ENCODE measurements at places on chromosomes 4 and X.
A peak's percentile ranks its signal among the peaks of the same experiment; 100 is the strongest.

DNA sequence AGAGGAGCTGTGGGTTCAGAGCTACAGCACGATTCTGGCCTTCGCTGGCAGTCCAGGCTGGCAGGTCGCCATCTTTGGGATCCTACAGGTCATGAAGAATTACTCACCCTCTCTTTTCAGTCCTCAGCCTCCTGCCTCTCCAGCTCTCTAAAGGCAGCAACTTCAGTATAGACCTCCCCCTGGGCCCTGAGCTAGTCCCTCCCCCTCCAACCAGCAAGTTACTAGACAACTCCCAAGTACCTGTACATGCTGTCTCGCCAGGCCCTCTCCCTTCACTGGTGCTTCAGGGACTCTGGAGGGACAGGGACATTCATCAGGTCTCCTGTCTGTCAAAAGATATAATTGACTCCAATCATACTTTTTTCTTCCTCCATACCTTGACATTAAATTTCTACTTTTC lies at the start of gene GPR119:
TSS of gene GPR119 (minus strand) at position 155 of the 400 bp plus-strand sequence. CDS start 227 bp downstream, outside the sequence.
- no peak for DNase-seq

DNA sequence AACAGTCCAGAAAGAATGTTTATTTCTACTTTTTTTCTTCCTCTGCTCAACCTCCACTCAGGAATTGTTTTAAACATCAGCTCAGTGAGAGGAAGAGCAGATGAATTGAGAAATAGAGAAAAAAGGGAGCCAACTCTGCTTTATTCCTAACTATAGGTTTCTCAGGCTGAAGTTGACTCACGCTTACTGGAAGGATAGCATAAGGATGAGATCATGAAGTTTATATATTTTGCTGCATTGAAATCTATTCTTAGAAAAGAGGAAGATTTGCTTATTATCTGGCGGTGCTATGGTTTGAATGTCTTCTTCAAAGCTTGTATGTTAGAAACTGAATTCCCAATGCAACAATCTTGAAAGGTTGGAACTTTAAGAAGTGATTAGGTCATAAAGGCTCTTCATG lies 1673.4 kb upstream of the PCDH7 start:
- DNase-seq: peak; percentile 86

- no peak for DNase-seq
Measured at GRCh38 chrX:46653482-46653881, 79.9 kb downstream of the CHST7 start.

DNA sequence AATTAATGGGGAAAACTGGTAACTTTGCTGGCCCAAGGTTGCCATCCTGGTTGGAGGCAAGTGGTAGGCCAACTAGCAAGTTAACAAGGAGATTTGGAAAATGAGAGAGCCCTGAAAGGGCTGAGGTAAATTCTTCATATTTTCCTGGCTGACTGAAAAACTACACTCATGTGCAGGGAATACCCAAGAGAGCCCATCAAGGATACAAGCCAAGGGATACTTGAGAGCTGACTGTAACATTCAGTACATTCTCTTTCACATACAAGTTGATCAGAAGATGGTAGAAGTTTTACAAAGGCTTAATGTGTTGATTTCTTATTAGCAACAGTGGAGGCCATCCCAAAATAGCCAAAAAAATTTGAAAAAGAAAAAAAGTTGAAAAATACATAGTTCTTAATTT lies 33.3 kb downstream of the IL2 start:
- no peak for DNase-seq

DNA sequence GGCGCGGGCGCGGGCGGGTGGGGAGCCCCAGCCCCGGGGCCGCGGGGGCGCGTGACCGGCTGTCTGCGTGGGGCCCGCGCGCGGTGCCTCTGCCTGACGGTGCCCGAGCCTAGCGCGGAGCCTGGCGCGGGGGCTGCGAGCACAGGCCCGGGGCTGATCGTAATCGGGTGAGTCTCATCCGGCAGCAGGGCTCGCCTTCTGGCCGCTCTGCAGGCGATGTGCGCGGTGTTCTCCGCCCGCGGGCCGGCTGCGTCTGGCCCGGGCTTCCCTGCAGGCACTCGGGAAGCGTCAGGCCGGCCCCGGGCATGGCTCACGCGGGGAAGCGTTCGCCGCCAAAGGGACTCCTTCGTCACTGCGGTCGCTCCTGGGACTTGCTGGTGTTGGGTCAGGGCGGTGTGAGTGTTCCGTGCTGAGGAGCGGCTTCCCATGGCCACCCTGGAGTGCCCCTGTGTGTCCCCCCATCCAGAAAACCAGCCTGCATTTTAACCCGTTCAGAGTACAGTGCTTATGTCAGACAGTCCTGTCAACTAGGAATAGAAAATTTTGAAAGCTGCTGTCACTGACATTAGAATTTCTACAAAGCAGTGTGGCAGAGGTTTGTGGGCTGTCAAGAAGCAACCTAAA lies 40.6 kb downstream of the FAM149A start:
- peak; percentile 70 for DNase-seq

- no peak for DNase-seq
Measured at GRCh38 chr4:169993531-169993930, 32.7 kb downstream of the MFAP3L start.

- no peak for DNase-seq
Measured at GRCh38 chr4:962231-963208, 10.8 kb downstream of the DGKQ start.

DNA sequence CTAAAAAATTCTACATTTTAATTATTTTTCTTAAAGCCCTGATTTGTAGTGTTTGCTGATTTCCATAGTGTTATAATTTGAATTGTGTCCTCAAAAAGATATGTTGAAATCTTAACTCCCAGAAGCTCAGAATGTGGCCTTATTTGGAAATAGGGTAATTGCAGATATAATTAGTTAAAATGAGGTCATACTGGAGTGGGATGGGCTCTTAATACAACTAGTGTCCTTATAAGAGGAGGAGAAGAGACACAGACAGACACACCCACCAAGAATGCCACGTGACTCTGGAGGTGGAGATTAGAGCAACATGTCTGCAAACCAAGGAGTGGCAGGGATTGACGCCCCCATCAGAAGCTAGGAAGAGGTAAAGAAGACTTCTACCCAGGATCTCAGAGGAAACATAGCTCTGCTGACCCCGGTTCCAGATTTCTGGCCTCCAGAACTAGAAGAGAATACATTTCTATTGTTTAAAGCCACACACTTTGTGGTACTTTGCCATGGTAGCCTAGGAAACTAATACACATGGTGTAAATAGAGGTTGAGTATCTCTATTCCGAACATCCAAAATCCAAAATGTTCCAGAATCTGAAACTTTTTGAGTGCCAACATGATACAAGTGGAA lies 70.5 kb upstream of the IRF2 start:
- DNase-seq: no peak

- DNase-seq: no peak
Measured at GRCh38 chrX:39853417-39854030, 244.2 kb downstream of the BCOR start.

GRCh38 chr4:65668201-65669089 lies 1.8 kb downstream of the EPHA5 start:
- DNase-seq: peak; percentile 14

GRCh38 chr4:88967883-88968331 lies 89.1 kb downstream of the FAM13A start:
- DNase-seq: no peak

GRCh38 chr4:1772853-1773538 lies 20.1 kb upstream of the FGFR3 start:
- DNase-seq: peak; percentile 65

GRCh38 chr4:90580326-90580725 lies 453.1 kb downstream of the CCSER1 start:
- peak; percentile 59 for DNase-seq

- no peak for DNase-seq
Measured at GRCh38 chrX:119784747-119785446, 6.5 kb downstream of the RPL39 start.

DNA sequence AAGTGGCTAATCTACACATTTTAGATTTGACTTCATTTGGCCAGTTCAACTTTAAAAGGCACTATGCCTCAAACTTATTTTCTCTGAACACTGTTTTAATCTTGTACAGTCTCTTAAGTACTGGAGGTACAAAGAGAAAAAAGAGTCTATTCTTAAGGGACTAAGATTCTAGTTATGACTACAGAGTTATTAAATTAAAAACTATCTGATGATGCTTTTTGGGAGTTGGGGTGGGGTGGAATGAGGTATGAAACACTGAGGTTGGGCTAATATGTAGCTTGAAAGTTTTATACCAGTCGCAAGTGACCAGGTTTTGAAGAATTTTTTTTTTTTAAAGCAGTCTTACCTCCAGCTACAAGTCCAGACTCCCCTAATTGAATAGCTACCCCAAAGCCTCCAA lies 17.7 kb upstream of the GPR34 start:
- no peak for DNase-seq

- peak; percentile 41 for DNase-seq
Measured at GRCh38 chrX:20267931-20268701, 1.4 kb upstream of the RPS6KA3 start.

- no peak for DNase-seq
Measured at GRCh38 chrX:13695601-13696115, 6.7 kb downstream of the RAB9A start.

DNA sequence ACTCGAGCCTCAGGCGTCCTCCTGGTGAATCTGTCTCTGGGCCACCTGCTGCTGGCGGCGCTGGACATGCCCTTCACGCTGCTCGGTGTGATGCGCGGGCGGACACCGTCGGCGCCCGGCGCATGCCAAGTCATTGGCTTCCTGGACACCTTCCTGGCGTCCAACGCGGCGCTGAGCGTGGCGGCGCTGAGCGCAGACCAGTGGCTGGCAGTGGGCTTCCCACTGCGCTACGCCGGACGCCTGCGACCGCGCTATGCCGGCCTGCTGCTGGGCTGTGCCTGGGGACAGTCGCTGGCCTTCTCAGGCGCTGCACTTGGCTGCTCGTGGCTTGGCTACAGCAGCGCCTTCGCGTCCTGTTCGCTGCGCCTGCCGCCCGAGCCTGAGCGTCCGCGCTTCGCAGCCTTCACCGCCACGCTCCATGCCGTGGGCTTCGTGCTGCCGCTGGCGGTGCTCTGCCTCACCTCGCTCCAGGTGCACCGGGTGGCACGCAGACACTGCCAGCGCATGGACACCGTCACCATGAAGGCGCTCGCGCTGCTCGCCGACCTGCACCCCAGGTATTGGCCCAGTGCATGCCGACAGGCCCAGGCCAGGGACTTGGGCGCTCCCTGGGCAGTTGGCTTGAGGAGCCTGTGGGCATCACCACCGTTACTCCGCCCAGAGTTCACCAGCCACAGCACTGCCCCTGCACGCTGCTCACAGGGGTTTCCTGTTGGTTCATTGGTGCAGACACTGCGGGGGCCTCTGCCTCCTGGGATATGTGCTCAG lies 1.1 kb downstream of the GPR78 start:
- no peak for DNase-seq

DNA sequence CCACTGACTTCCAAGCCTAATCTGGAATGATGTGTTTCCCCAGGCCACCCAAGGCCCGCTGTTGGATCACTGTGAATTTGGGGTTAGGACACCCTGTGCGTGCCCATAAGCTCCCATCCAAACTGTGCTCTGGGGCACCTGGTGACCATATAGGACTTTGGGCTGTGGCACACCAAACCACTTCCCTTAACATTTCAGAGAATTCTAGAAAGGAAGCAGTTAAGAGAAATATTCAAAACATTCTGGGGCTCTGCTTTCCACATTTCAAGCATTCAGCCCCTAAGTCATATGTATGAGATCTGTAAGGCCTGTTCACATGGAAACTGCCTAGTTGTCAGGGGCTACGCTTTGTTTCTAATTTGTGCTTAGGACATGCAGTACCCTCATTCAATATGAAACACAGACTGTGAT lies 14.4 kb downstream of the VGLL1 start:
- no peak for DNase-seq

- DNase-seq: no peak
Measured at GRCh38 chr4:39324897-39325613, 41.1 kb downstream of the RFC1 start.

GRCh38 chrX:111837197-111837596 lies 38.8 kb upstream of the TRPC5OS start:
- no peak for DNase-seq

DNA sequence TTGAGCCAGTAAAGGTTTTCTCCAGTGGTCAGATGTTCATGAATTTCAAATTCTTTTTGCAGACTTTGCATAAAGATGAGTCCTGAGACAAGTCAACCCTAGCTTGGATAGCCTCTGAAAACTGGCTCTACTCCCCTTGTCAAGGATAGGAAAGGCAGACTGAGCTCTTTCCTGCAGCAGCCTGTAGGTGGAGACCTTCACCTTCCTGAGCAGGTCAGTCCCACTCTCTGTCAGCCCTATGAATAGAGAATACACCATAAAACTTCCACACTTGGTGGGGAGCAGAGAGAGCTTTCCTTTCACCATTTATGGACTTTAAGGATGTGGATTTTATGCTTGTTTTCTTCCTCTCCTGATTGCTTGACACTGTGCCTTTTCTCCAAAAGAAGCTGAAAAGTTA lies 41.9 kb downstream of the PCDH19 start:
- no peak for DNase-seq

- DNase-seq: no peak
Measured at GRCh38 chr4:146104541-146104940, 71.0 kb upstream of the LSM6 start.

DNA sequence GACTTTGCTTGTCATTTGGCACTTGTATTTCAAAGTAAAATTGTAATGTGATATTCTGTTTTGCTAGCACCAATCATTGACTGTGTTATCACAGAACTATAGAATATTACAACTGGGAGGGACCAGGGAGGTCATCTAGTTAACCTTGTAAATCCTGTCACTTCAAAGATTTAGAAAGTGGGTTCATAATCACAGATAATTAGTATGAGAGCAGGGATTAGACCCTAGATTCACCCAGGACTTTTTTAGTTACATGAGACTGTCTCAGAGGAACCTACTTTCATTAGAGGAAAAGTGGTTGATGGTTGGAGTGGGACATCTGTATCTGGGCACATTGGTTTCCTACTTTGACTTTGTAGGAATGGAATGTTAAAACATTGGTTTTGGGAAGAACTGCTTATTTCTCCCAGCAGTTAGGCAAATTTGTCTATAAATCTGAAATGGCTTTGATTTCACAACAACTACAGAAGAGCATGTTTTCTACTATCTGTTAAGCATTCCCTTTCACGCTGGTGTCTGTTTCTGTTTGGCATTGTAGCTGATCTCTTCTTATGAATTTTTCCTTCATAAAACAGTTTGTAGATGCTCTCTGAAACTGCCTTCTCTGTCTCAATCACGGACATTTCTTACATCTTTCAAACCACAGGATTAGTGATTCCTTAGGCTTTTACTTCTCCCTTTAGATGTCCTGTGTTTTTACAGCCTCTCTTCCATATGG lies 144.1 kb downstream of the DIPK2B start:
- peak; percentile 45 for DNase-seq

DNA sequence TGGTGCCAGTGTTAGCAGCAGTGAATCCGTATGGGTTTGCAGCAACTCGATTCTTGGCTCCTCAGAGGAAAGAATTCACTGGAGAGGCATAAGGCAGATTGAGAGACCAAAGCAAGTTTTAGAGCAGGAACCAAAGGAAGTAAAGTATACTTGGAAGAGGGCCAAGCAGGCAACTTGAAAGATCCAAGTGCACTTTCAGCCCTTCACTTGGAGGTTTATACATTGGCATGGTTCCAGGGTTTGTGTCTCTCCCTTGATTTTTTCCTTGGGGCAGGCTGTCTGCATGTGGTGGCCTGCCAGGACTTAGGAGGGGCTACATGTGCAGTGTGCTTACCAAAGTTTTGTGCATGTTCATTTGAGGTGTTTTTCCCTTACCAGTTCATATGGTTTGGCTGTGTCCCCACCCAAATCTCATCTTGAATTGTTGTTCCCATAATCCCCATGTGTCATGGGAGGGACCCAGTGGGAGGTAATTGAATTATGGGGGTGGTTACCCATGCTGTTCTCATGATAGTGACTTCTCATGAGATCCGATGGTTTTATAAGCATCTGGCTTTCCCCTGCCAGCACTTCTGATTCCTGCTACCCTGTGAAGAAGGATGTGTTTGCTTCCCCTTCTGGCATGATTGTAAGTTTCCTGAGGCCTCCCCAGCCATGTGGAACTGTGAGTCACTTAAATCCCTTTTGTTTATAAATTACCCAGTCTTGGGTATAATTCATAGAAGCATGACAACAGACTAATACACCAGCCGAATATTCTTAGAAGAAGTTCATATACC lies 86.2 kb upstream of the TSPAN5 start:
- DNase-seq: peak; percentile 47

All from umbilical cord (tissue), 2 donors.